Activated CD8-positive, alpha-beta memory T cell treated with anti-CD3 and anti-CD28 coated beads, Interleukin-2, amount 10 ng/mL, durations not matched to agents 7 days and 5 days (primary cell): ENCODE measurements at places on chromosomes 1 and 21.

GRCh38 chr1:89276690-89277089, 4.0 kb upstream of the GBP5 start:
- no peak for DNase-seq

DNA sequence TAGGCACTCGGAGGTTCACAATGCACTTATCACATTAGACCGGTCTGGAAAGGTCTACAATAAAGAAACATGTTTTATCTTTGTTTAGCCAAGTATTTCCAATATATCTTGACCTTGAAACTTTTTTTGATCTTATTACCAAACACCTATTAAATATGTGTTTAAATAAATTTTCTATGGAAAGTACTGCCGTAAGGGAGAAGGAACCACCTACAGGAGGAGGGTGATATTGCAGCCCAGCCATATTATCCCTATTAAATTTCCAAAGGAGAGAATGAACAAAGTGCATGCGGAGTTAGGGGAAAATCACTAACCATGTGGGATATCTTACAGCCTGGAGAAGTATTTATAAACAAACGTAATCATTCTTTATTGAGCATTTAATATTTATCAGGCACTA, 14.5 kb downstream of the BRINP2 start:
- no peak for DNase-seq

DNA sequence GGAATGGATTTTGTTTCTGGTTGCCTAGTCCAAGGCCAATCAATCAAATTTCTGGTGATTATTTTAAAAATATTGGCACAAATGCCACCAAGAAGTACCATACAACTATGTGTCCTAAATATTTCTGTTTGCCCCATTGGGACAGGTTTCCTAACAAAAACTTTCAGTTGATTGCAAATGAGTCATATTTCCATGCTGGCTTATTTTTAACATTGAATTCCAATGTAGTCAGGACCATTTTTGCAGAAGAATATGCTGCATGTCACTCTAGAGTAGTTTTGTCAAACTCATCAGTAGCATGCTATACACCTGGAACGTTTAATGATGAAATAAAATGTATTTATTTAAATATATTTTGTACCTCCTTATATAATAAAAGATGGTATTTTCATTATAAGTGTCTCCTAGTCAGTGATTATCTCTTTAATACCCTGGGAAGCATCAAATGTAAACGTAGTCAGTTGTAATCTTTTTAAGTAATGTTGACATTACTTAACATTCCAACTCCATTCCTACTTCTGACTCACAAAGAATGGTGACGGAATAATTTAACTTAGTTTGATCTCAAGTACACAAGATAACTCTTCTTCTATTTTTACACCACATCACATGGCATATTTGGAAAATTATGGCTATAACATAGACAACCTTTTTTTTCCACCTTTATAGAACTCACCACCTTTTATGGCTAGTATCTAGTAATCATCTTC, 39.0 kb upstream of the USH2A start:
- DNase-seq = no peak

- no peak for DNase-seq
Observed at GRCh38 chr1:223000632-223001031, 142.4 kb downstream of the TLR5 start.

GRCh38 chr21:27372381-27372780, 405.5 kb upstream of the ADAMTS5 start:
- no peak for DNase-seq

DNA sequence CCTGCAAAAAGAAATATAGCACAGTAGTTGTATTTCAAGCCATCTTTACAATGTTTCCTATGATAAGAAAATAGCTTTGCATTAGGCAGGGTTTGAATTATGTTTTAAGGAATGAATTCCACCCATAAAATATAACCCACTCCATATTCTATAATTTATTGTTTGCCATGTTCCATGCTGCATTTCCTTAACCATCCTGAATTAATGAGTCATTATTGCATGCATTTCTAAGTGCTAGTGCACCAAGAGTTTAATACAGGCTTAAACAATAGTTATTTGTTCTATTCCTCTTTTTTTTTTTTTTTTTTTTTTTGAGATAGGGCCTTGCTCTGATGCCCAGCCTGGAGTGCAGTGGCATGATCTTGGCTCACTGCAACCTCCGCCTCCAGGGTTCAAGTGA, 45.2 kb downstream of the MIGA1 start:
- DNase-seq = no peak

GRCh38 chr1:204498981-204499380, 4.4 kb upstream of the PIK3C2B start:
- DNase-seq = no peak

GRCh38 chr1:194829492-194829891, 1643.1 kb upstream of the B3GALT2 start:
- DNase-seq = no peak

DNA sequence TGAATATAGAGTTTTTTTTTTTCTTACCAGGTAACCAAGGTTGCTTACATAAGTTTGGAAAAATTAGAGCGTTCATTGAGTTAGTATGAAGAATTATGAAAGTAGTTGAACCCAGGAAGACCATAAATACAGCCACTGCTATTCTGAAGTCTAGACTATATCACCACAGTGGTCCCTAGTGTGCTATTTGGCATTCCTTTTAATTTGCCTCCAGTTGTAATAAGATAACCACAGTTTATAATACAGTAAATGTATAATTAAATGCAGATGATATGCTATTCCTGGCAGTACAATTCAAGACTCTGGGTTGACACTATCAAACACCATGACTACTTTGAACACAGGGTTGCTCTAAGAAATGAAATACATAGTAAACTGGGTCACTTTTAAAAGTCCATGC, 270.5 kb downstream of the BRINP2 start:
- DNase-seq = no peak

GRCh38 chr1:66834926-66835325, 33.9 kb upstream of the INSL5 start:
- no peak for DNase-seq
